ENCODE measurements at places on chromosomes 16 and 17.

- DNase-seq: no peak
Measured at GRCh38 chr17:10604521-10604920, 52.6 kb downstream of the MYH3 start.

- no peak for DNase-seq
Measured at GRCh38 chr16:73021866-73022495, 25.9 kb downstream of the ZFHX3 start.

DNA sequence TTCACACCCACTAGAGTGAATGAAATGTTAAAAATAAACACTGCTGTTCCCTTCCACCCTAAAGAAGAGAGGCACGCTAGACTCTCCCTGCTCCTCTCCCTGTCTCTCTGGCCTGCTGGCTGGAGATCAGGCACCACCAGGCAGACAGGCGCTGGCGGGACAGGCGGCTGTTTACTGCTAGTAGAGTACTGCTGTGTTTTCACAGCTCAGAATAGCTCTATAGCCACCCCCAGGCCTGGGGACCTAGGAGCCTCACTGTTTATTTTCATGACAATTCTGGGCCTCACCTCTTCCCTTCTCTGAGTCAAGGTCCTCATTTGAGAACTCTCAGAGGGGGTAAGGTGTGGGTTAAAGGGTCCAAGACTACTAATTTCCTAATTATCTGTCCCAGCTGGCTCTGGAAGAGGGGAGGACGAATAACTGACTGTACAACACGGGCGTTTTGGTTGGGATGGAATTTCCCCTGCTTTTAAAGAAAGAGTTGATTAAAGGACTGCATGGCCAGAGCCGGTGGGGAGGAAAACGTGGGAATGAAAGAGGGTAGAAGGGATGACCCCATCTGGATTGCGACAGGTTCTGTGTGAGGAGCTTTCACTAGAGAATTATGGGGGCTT, 9.0 kb upstream of the G6PC1 start:
- no peak for DNase-seq

GRCh38 chr16:15650698-15651171, 690 bp downstream of the NDE1 start:
- DNase-seq: no peak

- no peak for DNase-seq
Measured at GRCh38 chr16:65062736-65063583, 58.9 kb downstream of the CDH11 start.

DNA sequence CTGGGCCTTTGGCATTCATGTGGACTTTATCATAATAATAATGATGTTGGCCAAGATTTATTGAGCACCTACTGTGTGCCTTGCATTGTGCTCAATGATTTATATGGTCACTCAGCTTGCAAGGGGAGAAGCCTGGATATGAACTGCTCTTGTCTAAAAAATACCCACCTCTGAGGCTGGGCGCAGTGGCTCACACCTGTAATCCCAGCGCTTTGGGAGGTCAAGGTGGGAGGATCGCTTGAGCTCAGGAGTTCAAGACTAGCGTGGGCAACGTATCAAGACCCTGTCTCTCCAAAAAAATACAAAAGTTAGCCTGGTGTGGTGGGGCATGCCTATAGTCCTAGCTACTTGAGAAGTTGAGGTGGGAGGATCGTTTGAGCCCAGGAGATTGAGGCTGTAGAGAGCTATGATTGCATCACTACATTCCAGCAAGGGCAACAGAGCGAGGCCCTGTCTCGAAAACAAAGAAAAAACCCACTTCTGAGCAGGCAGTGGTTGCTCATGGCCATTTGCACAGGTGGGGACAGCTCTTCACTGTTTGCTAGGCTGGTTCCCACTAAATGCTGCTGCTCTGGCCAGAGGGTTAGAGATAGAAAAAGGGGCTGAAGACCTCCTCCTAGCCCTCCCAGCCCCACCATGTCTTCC, 4.3 kb upstream of the ADGRG1 start:
- DNase-seq: no peak

DNA sequence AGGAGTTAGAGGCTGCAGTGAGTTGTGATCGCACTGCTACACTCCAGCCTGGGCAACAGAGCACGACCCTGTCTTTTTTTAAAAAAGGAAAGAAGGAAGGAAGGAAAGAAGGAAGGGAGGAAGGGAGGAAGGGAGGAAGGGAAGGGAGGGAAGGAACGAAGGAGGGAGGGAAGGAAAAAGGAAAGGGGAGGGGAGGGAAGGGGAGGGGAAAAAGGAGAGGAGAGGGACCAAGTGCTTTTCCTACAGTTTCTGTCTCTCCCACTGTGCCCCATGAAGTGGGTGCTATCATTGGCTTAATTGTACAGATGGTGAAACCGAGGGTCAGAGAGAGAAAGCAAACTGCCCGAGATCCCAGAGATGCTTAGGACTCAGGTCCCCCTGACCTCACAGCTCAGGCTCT, 57.6 kb downstream of the SOCS1 start:
- DNase-seq: no peak

- DNase-seq: no peak
Measured at GRCh38 chr16:31238041-31238440, 21.1 kb upstream of the PYDC1 start.

All from epithelial cell of prostate (primary cell).